HL-60 (cell line): ENCODE measurements at places on chromosomes 7 and 10.

DNA sequence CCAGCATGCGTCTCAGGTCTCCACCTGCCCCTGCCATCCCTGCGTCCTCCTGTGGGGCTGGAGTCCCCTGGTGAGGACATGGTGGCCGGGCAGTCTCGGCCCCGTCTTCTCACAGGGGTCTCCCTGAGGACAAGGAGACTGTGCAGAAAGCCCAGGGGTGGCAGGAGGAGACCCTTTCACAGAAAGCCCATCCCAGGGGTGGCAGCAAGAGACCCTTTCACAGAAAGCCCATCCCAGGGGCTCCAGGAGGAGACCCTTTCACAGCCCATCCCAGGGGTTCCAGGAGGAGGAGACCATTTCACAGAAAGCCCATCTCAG, 14.8 kb upstream of the CHST12 start:
- no peak for DNase-seq

DNA sequence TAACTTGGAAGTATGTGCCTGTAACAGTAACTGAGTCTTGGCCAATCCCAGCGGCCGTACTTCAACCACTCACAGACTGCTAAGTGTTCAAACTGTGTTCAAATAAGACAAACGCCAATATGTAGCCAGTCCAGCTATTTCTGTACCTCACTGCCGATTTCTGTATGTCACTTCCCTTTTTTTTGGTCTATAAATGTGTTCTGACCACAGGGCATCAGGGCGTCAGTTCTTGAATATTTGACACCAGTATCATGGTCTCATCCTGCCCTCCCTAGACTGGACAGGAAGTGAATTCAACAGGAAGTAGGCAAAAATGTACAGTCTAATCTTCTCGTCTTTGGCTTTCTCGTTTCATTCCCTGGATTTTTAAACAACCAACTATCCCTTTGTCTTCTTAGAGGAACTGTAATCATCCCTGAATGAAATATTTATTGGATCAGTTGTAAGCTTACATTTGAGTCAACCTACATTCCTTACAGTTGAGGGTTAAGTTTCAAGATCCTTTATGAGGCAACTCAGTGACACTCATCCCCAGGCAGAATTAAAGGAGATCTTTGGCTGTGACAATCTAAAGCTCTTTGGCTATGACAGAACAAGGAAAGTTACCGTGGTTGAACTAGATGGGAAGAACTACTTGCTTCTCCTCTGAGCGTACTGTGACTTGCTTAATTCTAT, 232.7 kb downstream of the NSUN6 start:
- peak; percentile 2 for DNase-seq

DNA sequence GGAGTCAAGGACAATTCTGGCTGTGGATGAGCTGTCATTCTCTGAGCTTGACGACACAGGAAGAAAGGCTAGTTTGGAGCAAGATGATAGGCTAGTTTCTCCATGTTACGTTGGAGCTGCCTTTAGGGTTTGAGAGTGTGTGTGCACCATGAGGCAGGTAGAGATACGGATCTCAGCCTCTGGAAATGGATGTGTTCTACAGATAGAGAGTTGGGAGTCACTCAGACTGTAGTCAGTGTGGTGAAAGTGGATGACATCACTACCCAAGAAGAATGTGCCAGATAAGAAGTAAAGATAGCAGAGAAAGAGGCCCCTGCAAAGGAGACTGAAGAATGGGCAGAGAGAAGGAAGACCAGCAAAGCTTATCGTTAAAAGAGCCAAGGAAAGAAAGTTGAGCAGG, 42.4 kb downstream of the PNLIPRP3 start:
- DNase-seq, result no peak

DNA sequence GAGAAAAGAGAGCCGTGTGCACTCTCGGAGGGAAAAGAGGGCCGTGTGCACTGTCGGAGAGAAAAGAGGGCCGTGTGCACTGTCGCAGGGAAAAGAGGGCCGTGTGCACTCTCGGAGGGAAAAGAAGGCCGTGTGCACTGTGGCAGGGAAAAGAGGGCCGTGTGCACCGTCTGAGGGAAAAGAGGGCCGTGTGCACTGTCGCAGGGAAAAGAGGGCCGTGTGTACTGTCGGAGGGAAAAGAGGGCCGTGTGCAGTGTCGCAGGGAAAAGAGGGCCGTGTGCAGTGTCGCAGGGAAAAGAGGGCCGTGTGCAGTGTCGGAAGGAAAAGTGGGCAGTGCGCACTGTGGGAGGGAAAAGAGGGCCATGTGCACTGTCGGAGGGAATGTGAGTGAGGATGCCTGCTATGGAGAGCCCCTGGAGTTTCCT, 188.7 kb downstream of the DNAJB6 start:
- DNase-seq, result no peak

DNA sequence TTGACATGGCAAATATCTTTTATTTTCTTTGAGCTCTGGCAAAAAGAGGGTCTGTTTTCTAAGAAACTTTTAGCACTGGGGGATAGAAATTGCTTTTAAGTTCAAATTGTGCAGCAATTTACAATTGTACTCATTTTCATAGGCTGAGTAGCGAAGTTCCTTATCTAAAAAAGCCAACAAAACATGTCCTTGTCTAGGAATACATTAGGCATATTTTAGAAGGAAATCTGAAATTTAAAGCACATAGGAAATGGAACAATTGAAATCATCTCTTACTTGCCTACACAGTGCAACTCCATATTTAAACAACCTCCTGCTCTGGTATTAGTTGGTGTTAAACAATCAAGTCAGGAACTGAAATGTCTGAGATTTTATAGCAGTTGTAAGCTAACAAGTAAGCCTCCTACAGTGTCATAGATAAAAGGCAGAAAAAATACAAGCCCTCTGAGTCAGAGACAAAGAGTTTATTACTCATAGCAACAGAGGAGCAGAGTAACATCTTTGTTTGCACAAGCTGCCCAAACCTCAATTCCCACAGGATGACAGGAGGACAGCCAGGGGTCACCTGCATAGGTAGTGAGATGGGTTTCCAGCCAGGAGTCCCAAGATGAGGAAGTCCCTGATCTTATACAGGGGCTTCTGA, 280.2 kb upstream of the HGF start:
- DNase-seq, result no peak

DNA sequence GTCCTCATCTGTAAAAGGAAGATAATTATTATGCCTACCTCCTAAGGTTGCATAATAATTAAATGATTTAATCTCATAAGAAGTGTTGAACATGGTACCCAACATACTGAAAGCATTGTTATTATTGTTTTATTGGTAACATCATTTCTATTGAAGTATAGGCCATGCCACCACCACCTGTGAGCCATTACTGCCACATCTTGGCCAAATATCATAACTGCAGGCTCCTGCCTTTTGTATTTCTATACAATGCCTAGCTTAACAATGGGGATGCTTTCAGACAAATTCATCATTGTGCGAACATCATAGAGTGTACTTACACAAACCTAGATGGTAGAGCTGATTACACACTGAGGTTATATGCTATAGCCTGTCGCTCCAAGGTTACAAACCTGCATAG, 61.1 kb upstream of the NPSR1 start:
- no peak for DNase-seq

DNA sequence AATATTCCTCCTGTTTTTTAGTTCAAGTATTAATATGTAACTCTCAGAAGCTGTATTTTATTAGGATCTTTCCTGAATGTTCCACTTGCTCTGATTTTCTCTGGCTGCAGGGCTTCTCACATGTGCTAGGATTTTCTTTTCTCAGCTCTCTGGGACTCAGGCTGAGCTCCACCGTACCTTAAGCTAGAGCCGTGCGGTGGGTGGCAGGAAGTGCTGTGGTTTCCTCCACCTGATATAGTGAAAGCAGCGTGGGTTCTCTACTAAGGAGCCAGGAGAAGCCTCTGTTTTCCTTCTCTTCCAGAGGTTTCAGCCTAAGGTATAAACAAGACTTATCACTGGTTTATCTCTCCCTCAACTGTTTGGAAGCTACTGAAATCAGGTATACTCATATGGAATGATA, 433.6 kb downstream of the NRG3 start:
- no peak for DNase-seq

DNA sequence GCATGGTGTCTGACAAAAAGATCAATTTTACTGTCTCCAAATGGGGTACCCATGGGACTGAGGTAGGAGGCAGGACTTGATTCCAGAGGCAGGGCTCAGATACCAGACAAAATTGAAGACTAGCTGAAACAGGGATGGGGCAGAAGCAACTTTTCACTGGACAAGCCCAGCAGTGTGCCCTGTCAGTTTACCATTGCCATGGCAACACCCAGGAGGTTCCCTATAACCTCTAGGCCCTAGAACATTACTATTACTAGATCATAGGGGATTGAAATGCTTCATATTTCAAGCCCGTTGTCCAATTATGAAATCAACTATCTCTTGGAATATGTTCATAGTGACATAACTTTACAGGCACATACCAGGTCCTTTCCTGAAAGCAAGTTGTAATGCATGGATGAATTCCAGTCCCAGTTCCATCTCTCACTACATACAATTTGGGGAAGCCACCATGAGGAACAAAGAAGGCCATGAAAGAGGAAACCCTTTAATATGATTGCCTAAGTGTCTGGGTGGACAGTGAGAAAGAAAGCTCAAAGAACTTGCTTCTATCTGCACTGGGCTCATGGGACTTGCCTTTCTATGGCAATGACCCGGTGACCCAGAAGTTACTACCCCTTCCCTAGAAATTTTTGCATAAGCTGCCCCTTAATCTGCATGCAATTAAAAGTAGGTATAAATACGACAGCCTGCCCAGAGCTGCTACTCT, 557.9 kb downstream of the KCNMA1 start:
- no peak for DNase-seq

DNA sequence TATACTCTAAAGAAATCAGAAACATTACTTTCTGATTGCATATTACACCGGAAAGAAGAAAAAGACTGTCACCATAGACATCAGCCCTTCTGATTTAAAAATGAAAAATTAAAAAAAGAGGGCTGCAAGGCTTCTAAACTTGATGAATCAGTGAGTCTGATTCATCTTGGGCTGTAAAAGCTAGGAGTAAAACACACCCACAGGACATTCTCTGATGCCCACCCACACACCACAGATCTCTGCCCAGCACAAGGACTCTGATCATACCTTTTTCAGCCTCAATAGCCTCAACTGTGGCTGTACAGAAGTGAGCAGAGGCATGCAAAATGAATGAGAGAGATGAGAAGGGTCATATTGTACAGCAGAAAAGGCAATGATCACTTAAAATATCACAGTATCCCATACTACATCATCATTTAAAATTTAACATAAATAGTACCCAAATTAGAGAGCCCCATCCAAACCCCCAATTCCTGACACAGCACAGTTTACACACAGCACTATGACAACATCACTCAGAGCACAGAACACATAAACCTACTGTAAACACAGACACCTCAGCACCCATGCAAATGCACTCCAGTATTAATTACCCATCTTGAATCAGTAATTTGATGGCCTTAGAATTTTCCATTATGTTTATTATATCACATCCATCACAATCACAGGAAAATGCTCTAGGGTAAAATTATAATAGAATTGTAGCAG, 6.4 kb upstream of the MSS51 start:
- DNase-seq, result no peak

GRCh38 chr10:33655165-33655815, 320.8 kb upstream of the NRP1 start:
- DNase-seq, result no peak

- no peak for DNase-seq
Observed at GRCh38 chr7:33742999-33743587, 162.2 kb upstream of the BMPER start.

DNA sequence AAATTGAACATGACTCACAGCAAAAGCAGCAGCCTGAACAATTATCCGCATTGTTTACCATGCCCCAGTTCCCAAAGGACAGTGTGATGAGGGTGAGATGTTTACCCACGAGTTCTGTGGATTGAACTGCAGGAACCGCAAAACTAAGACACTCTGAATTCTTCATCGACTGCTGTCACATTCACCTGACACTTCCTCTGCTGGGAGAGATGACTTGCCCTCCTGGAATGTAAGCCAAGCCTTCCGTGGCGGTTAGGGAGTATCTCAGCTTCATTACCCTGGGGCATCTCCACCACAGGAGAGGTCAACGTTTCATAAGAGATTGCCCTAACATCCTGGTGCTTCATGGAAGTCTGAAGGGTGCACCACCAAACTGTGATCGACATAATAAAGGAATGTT, 374.6 kb upstream of the ADARB2 start:
- DNase-seq, result no peak

GRCh38 chr7:130374507-130374906, 5.8 kb upstream of the CPA1 start:
- DNase-seq, result no peak

- DNase-seq, result no peak
Observed at GRCh38 chr7:143389316-143390103, 8.4 kb downstream of the ZYX start.

DNA sequence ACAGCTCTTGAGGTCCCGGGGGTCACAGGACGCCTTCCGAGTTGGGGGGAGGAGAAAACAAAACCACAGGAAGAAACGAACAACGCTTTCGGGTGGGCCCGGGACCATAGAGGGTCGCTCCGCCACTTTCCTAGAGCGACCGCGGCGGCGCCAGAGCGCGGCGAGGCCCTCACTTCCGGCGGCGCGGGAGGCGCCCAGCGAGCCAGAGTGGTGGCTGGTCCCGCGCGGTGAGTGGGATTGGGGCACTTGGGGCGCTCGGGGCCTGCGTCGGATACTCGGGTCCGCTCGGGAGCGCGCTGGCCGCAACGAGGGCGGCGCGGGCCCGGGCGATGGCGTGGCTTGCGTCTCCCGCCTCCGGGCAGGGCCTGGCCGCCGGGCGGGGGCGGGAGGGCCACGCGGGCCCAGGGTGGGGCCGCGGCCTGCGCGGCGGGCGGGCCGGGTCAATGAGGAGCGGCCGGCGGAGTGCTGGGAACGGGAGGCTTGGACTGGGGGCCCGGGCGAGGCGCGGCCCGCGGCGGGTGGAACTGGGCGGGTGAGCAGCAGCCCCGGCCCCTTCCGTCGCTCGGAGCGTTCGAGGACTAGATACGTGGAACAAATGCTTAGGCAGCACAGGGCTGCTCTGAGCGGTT, at the start of gene ZNF22:
Gene ZNF22, plus strand, starts transcription at position 172 of the 629 bp plus-strand sequence. CDS start 2,446 bp downstream, outside the sequence.
- peak; percentile 45 for DNase-seq

GRCh38 chr10:112230325-112230988, 46.9 kb upstream of the GPAM start:
- no peak for DNase-seq

DNA sequence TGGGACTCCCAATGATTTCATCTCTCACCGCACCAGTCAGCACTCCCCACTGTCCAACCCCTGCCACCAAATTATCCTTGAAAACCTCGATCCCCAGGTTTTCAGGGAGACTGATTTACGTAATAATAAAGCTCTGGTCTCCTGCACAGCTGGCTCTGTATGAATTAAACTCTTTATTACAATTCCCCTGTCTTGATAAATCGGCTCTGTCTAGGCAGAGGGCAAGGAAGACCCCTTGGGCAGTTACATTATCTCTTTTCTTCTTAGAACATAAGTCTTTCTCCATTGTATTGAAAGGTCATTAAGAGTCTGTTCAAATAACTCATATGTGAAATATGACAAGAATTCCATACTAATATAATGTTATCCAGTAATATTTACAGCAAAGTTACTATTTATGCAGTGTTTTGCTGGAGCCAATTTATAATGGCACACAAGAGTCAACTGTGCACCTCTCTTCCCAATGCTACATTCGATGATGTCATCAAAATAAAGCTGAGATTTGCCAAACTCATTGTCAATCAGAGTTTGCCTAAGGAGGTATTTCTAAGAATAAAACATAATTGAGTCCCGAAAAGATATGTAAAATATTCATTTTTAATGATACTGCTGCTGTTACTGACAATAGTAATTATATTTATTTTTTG, 1297.2 kb upstream of the LRRTM3 start:
- DNase-seq, result no peak
